ENCODE measurements at places on chromosomes 13 and 19. TPM values are rescaled to one million over a fixed set of nuclear protein-coding genes. Genes with fewer than 3 reads are reported as not detected.
A peak's percentile ranks its signal among the peaks of the same experiment; 100 is the strongest.

RASGRP4 gene
- total RNA-seq, result not detected

NCR1 gene
- not detected for total RNA-seq

SIGLEC12 gene
- total RNA-seq, result not detected

GPR18 gene
- not detected for total RNA-seq

ATP4B gene
- total RNA-seq, result not detected

ZNF701 gene
- 8.9 TPM for total RNA-seq

DNA sequence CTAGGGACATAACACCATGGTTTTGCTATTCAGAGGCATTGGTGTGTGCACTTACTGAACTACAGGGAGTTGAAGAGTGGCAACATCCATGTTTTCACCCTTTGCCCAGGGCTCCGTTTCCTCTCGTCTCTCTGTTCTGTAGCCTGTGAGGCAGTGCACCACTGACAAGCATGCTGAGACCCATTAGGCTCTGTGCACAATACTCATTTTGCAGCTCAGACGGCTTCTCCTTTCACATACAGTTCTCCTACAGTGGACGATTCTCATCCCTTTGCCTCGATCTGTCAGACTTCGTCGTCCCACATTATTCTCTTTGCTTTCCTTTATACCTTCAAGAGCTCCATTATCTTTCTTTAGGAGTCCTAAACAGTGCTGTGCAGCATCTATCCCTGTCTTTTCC lies 403.7 kb downstream of the MYO16 start:
- no peak for DNase-seq

DNA sequence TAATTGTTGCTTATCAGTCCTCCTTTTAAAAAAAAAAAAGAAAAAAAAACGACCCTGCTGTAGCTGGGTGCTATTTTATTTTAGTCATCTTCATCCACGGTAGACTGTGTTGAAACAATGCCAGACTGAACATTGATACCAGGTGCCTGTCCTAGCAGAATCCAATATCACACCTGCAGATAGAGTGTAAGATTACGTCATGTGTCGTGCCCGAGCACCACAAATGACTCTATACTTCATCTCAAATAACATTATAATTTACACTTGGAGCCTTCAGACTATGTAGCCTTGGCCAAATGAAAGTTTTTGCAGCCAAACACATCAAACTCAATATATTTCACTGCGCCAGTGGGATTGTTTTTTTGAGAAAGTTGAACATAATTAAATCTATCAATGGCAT lies 410.6 kb downstream of the FGF9 start:
- DNase-seq, result no peak

DNA sequence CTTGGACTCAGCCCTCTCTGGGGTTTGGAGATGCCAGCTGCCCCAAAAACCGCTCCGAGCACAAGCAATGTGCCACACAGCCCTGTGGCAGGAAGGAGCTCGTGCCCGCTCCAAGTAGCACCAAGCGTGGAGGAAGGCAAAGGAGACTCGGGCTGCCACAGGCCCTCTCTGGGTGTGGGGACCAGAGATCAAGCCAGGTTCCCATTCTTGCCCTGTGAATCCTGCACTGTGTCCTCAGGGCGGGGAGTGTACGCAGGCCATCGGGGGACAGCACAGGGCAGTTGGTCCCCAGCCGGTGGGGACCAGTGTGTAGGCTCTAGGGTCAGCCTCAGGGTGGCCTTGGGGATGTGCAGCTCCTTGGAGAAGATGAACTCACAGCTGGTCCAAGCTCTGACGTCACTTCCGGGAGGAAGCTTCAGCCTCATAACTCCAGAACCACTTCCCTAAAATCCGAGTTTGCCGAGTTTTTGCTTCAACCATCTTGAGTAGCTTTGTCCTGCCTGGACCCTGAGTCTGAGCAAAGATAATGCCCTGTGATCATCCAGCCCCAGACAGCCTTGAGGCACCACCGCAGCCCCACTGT lies 9.3 kb upstream of the CPAMD8 start:
- no peak for DNase-seq

DNA sequence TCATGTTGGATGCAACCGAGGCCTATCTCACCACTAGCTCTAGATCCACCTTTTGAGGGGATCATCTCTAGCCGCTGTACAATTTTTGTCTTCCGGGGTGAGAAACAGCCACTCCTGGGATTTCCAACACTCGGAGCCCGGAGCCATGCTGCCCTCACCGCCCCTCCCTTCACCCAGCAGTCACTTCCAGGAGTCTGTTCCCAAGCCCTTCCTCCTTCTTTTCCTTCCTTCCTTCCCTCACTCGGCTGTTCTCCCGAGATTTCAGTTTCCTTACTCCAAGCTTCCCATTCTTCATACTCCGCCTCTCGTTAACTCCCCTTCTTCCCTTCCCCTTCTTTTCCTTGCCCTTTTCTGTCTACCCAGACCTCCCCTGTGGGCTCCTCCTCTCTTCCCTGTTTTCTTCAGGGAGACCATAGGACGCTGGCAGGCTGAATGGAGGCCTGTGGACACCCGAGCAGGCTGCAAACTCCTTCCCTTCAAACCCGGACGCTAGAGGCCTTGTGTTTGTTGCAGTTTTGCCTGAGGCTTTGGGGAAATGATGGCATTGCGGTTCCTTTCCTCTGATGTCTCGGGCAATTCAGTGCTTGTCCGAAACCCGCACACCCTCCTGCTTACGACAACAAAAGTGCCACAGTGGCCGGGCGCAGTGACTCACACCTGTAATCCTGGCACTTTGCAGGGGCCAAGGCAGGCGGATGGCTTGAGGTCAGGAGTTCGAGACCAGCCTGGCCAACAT lies 96.0 kb downstream of the CAB39L start:
- no peak for DNase-seq

DNA sequence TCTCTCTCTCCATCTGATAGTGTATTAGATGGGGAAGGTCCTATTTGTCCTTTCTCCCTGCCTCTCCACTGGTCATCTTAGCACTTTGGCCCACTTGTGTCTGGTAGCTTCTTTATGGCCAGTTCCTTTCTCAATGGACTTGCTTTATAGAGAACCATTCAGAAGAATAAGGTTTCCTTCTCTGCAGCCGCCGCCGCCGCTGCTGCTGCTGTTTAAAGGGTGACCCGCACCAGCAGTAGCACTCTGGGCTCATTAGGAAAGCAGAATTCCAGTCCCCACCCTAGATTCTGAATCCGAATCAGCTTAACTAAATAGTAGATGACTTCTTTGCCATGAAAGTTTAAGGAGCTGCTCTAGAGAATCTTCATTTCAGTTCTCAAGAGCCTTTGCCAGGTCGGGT lies 490.2 kb downstream of the FOXO1 start:
- DNase-seq, result no peak

DNA sequence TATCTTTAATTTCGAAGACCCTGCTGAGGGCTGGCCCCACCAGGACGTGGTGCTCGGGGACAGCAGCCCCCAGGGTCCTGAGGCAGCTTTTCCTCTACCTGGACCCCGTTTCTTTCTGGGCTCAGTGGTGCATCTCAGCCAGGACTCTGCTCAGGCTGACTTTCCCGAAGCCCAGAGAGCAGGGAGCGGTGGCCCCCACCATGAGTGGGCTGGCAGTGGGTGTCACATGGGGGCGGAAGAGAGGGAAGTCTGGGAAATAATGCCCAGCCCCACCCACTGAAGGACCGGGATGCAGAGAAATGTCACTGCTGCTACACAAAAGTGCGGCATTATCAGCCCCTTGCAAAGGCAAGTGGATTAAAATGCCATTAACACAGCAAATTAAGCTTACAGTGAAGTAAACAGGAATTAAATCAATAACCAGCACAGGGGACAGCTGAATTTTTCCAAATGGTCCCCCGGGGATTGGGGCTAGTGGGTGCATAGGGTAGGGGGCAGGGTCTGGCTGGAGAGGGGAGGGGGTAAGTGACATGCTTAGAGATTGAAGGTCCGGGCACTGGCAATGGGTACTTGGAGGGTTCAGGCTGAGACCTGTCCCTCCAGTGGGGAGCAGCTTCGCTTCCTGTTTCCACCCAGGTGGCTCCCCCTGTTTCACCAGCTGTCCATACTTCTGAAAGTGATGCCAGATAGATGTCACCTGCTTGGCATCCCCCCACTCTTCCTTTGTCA lies 177.3 kb downstream of the URI1 start:
- no peak for DNase-seq

DNA sequence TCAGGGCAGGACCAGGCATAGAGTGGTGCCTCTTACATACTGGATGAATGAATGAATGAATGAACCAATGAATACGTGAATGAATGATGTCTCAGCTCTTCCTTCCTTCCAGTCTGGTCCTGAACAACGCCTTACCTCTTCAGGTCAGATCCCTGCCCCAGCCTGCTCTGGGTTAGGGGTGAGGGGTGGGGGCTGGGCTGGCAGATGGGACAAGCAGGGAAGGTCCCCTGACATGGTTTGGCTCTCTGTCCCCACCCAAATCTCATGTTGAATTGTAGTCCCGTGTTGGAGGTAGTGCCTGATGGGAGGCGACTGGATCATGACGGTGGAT lies 9.3 kb downstream of the DIRAS1 start:
- DNase-seq, result no peak

GRCh38 chr13:46861959-46862358 lies 34.9 kb downstream of the HTR2A start:
- no peak for DNase-seq

DNA sequence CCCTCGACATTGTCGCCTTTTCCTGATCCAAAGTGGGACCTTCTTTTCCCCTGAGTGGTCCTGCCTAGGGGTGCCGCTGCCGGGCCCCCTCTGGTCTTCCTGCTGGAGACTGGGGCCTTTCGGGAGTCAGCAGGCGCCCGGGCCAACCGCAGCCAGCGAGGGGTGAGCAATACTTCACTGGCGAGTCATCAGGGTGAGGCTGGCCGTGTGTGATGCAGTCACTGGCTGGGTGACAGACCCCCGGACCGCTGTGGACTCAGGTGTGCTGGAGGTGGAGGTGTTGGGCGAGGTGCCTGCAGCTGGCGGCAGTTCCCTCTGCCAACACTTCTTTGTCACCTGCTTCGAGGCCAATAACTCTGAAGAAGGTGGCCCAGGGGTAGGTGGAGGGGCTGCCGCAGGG lies 1.5 kb upstream of the CGB5 start:
- no peak for DNase-seq

DNA sequence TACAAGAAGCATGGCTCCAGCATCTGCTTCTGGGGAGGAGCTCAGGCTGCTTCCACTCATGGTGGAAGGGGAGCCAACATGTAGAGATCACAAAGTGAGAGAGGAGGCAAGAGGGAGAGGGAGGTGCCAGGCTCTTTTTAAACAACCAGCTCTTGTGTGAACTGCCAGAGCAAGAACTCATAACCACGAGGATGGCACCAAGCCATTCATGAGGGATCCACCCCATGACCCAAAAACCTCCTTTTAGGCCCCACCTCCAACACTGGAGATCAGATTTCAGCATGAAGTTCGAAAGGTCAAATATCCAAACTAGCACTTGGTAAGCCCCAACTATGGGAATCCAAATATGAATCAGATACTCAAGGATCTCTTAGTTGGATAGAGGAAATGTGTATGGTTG lies 131.2 kb downstream of the RXFP2 start:
- no peak for DNase-seq

DNA sequence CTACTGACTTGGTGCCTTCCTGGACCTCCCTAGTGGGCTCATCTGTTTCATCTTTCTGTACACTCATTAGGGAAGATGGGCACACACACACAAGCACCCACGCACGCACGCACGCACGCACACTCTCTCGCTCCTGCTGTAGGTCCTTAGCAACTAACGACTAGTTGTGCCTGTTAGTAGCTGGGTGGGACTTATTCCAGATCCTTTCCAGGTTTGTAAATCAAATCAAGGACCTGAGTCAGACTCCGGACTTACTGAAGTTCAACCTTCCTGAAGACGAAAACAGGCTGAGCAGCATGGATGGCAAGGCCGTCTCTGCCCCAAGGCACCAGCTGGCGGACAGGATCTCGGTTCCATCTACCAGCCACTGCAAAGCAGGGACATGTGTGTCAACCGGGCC lies 76.2 kb downstream of the SLC15A1 start:
- no peak for DNase-seq

DNA sequence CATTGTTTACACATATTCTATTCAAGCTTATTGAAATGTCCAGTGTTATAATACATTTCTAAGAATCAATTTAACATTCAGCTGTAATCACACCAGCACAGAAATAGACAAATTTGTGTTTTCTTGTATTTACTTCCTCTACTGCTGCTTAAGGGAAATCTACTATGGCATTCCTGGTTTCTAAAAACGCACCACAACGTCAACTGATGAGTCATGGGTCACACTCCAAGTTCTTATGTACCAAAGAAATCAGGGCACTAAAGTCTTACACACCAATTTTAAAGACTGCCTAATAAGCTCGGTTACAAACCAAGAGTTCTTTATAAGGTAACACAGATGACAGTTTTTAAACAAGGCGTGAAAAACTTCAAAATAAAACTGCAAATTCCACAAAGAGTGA lies 13.2 kb downstream of the LNX2 start:
- peak; percentile 36 for DNase-seq

- no peak for DNase-seq
Observed at GRCh38 chr13:75432811-75433244, 49.1 kb downstream of the TBC1D4 start.

DNA sequence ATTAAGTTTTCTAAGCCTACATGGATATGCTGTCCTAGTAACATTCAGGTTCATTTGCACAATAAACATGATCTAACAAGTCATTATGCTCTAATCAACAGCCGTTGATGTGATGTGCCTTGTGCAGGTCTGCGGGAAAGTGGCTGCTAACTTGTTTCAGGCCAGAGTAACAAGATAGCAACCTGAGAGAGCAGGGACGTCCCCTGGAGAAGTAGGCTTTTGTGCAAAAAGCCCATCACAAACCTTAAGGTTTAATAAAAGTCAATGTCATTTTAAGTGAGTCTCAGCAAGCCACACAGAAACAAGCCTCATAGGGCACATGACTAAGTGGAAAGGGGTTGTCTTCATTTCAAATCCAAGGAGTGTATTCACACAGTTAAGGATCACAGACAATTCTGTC lies 17.6 kb downstream of the FOXO1 start:
- no peak for DNase-seq

- no peak for DNase-seq
Observed at GRCh38 chr13:79401259-79402070, 4.6 kb downstream of the RBM26 start.

GRCh38 chr13:49625392-49626079 lies 2.8 kb upstream of the ARL11 start:
- DNase-seq, result no peak

DNA sequence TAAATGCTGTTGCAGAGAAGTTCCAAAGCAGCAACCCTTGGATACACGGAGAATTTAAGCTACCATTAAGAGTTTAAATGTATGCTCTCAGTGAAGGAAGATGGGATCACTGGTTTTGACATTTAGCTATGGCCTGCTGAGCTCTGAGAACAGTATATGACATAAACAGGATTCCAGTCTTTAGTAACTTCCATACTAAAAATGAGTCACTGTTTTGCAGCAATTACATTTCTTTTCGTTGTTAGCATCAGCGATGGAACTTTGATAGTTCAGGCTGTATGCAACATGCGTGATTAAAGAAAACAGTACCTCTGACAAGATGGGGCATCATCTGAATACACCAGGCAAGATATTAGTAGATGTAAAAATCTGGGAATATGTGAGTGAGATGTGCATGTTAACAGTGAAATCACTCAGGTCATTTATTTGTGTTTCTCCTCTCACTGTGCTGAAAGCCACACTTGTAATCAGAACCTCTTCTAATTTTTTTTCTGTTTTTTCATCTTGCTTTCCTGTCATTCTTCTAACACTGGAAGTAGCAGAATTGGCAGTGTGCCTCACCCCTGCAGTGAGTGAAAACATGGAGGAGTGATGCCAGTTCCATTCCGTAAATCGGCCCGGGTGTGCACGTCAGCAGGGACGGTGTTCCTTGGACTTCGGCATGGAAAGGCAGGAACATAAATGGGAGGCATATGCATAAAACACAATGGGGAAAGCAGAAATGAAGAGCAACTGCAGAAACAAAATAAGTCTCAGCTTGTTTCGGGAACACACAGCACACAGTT lies 361.5 kb downstream of the OXGR1 start:
- DNase-seq, result no peak
